ENCODE measurements at places on chromosomes 2 and 18. TPM values are rescaled to one million over a fixed set of nuclear protein-coding genes. Genes with fewer than 3 reads are reported as not detected.

The OTX1 gene
- not detected for total RNA-seq

DNA sequence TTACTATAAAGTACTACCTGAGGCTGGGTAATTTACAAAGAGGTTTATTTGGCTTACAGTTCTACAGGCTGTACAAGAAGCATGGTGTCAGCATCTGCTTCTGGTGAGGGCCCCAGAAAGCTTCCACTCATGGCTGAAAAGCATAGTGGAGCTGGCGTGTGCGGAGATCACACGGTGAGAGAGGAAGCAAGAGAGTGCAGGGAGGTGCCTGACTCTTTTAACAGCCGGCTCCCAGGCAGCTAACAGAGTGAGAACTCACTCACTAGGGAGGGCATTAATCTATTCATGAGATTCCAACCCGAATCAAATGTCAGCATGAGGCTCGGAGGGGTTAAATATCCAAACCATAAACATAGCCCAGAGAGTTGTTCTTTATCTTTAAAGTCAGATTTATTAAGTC lies 117.3 kb downstream of the LDLRAD4 start:
- DNase-seq: no peak

DNA sequence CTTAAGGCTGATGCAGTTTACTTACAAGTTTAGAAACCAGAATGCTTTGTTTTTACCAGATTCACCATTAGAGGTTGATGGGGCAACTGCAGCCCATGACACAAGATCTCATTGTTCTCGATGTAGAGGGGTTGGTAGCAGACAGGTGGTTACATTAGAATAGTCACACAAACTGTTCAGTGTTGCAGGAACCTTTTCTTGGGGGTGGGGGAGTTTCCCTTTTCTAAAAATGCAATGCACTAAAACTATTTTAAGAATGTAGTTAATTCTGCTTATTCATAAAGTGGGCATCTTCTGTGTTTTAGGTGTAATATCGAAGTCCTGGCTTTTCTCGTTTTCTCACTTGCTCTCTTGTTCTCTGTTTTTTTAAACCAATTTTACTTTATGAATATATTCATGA lies 99.4 kb upstream of the IL1R2 start:
- DNase-seq: no peak

DNA sequence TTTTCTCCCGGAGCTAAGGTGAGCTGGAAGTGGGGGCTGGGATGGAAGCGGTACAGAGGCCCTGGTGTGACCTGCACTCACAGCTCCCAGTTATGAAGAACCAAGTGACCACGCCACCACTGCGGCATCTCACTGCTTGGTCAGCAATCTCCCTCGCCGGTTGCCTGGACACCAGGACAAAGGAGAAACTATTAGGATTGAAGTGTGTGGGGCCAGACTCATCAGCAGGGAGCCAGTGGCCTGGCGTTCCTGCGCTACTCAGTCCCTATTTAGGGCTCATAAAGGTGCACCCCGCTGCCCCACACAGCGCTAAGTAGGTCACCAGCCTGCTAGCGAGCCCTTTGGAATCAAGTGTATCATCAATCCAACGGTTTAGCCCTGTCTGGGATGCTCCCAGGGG lies 82.9 kb downstream of the ZCCHC2 start:
- DNase-seq: no peak

The TWIST2 gene
- total RNA-seq: not detected

The C2orf81 gene
- total RNA-seq: 2.7 TPM

DNA sequence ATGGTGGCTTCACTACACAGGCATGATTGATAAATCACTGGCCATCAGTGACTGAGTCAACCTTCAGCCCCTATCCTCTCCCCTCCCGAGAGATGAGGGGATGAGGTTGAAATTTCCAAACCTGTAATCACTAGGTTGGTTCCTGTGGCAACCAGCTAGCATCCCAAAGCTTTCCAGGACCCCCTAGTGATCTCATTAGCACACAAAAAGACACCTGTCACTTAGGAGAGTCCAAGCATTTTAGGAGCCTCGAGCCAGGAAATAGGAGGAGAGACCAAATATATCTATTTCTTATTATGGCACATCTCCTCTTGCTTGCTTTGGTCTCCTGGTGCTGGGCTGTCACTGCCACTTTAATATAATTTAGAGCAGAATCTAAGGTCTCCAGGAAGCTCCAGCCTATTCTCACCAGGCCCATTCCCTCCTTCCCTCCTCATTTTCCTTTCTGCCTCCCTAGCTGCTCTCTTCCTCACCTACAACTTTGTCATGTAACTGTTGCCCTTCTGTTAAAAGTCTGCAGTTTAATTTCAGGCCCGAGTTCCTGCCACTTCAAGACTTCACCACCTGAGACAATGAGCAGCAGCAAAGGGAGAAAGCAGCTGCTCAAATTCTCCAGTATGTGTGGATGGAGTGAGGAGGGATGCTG lies 33.2 kb upstream of the NAB1 start:
- DNase-seq: no peak

The SERPINB7 gene
- not detected for total RNA-seq

DNA sequence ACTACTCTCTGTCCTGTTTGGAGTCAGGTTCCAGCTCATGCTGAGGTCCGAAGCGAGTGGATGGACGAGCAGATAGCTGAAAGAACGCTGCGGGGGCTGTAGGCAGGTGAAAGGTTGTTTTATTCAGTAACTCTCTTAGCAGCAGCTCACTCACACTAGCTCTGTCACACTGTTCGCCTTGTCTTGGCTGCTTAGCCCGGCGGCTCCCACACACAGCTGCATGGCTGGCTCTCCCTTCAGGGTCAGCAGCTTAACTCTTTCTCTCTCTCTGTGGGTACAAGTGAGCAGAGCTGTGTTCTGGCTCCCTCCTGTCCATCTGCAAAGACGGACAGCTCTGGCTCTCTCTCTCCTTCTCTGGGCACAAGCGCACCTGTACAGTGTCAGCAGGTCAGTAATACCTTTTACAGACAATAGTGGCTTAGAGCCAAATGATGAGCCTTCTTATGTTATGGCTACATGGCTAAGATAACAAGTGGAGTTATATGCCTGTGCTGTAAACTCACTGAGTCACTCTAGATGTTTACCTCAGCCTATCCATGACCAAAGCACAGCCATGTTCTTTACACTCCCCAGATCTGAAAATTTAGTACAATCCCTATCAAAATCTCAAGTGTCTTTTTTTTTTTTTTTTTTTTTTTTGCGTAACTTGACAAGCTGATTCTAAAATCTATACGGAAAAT lies 149.3 kb downstream of the GALNT1 start:
- no peak for DNase-seq

Data from CD8-positive, alpha-beta memory T cell (primary cell).